ENCODE measurements at places on chromosomes 6 and 20. TPM values are rescaled to one million over a fixed set of nuclear protein-coding genes. Genes with fewer than 3 reads are reported as not detected.

DNA sequence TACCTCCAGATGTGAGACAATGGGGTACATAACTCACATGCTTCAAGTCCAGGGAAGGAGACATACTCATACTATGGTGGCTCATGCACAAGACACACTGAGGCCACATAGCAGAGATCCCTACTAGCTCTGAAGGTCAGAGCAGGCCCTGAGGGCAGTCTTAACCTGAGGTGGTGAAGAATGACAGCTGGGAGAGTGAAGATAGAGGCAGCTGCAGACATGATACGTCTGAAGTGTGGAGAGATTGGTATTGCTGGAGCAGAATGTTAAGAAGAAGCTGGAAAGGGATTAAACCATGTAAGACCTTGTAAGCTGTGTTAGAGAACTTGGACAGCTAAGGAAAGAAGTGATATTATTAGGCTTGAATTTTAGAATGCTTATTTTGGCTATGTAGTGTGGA lies 32.9 kb downstream of the PGM3 start:
- H3K27ac ChIP-seq = peak overlapping the region; percentile 32
- no peak for DNase-seq
- H3K27me3 ChIP-seq = no peaks in the 10 kb centered on the region
- peaks cover 45% of the 10 kb centered on the region for H3K36me3 ChIP-seq
- no peak overlapping the region for H3K4me3 ChIP-seq

DNA sequence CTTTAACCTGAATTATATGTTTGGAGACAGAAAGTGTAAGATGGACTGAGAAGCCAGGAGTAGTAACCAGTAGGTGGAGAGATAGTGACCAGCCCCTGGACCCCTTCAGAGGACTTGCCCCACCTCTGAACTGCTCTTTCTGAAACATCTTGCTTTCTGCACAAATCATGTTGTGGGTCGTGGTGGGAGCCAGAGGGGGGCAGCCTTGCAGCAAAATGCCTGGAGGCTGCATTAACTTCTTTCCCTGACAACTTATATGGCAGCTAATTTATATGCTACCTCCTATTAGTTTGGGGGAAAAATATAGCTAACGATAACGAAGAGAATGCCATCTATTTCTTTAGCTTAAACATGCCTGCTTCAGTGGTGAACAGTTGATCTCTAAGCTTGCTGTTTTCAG lies 859.8 kb downstream of the MAFB start:
- H3K27ac ChIP-seq = no peak overlapping the region
- no peak overlapping the region for H3K4me3 ChIP-seq
- peaks cover 3% of the 10 kb centered on the region for H3K4me1 ChIP-seq
- H3K36me3 ChIP-seq = no peaks in the 10 kb centered on the region
- DNase-seq = peak; percentile 58

- H3K27ac ChIP-seq = no peak overlapping the region
- H3K36me3 ChIP-seq = no peaks in the 10 kb centered on the region
- H3K27me3 ChIP-seq = no peaks in the 10 kb centered on the region
- H3K4me3 ChIP-seq = no peak overlapping the region
These were observed 6.7 kb upstream of the FAM110A start for GRCh38 chr20:826695-827323.

The TTLL9 gene
- total RNA-seq = 0.20 TPM
